ENCODE measurements at places on chromosomes 7 and 10.

- DNase-seq = no peak
Measured at GRCh38 chr7:48351900-48352299, 180.6 kb downstream of the ABCA13 start.

DNA sequence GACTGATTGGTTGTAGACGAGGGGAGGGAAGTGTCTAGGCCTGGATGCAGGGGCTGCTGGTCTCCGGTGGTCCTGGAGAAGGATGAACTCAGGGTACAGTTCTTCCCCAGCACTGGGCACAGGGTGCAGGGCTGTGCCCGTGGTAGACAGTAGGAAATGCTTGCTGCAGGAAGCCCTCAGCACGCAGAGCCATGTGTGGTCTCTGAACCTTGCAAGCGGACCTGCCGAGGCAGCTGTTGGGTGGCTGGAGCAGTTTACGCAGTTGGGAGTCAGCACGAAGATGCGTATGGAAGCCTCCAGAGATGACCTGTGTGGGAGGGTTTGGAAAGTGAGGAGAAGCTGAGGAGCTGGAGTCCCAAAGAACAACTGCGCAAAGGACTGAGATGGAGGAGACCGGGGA is 39.0 kb downstream of the DOCK1 start:
- no peak for DNase-seq

GRCh38 chr10:63583397-63583796 is 62.2 kb downstream of the REEP3 start:
- DNase-seq = no peak

DNA sequence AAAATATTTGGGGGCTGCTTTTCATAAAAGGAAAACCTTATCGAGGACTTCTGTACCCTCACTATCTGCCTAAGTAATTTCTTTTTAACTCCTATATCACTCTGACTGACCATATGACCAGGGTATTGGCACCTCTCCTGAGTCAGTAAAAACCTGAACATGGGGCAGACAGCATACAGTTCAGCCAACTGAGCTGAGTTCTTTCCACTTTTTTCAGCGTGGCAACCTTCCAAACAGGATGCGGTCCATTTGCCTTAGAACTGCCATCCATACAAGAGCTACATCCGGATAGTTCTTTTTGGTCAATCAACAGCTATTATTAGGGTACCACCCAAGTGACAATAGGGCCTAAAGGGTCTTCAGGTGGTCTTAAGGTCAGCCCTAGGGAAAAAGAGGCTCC is 122.6 kb downstream of the MARCHF5 start:
- DNase-seq = no peak

DNA sequence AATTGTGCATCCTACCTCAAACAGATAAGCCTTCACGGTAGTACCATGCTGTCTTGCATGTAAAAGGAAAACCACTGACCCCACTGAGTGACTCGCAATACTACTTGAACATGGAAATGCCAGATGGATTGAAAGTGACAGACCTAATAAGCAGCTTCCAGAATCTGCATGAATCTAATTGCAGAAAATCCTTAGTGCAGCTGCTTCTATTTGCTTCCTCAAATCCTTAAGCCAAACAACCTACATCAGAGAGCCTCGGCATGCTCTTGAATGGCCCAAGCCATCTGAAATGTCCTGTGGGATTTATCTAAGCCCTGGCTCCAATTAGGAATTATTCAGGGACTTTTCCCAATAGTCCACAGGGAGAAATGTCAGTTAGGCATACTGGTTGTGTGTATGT is 509.5 kb upstream of the CELF2 start:
- DNase-seq = no peak

DNA sequence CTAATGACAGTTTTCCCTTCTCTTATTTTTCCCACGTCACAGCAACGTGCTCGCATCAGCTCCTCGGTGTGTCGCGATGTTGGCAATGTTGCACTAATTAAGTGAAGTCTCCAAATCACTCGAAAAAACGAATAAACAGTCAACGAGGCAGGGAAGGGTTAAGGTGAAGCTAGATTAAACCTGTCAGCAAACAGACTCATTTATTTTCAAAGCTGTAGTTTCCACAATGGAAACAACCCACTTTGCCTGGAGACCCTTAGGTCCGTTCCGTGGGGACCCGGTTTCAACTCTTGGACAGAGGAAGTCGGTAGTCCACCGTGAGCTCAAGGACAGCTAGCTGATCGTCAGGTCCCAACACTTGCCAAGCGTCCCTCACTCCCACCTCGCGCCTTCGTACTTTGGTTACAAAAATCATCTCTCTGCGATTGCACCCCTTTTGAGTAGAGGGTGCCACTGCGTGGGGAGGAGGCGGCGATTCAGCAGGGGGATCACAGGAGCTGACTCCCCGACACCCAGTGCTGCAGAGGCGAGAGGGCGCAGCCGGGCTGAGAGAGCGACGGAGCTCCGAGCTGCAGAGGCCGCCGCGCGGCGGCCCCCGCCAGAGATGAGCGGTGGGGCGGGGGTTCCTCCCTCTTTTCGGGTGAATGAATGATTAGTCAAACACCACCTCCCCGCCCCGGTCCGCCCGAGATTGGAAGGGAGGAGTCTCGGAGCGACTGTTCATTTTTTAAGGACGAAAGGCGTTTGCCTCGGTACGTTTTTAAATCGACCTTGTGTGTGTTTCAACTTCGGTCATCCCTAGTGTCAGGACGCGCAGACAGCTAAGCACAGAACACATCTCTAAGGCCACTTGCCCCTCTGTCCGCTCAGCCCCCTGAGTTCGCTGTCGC is 1.3 kb upstream of the BMPER start:
- peak; percentile 33 for DNase-seq

- no peak for DNase-seq
Measured at GRCh38 chr7:28290496-28290895, 109.9 kb upstream of the JAZF1 start.

DNA sequence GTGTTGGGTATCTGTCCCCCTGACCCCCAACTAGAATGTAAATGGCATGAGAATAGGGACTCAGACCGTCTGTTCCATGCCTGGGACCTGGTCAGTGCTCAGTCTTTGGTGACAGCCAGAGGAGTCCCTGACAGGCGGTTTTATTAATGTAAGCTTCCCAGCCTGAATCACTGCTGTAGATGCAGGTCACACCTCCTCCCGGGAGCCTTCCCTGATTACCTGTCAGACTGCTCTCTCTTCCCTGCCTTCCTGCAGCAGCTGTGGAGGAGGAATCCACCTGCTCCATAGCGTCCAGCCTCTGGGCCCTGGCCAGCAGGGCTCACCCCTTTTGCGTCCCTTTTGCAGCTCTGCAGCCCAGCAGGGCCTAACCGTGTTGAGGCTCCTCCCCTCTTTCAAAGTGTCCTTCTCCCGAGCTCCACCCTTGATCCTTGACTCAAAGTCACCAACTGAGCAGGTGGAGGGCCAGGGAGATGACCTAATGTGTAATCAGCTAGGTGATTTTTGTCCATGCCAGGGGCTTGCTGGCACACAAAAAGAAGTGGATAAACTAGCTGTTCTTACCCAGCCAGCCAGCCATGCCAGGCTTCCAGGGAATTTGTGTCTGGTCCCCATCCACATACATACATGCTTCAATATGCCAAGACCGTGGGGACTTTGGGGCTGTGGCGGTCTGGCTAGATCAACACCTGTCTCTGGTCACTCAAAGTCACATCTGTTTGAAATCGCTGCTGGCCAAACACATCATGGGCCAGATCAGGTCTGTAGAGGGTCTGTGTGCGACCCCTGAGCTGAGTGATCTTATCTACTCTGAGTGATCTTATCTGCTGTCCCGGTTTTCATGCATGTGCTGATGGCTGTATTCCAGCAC is 195.1 kb downstream of the CCDC3 start:
- no peak for DNase-seq

GRCh38 chr10:44936314-44936975 is 23.2 kb upstream of the RASSF4 start:
- DNase-seq = no peak
